ENCODE measurements at places on chromosomes 4 and X. TPM values are rescaled to one million over a fixed set of nuclear protein-coding genes. Genes with fewer than 3 reads are reported as not detected.

Gene HSD17B13
- total RNA-seq: 1.5 TPM

Gene SRPX2
- total RNA-seq: 10.4 TPM

Gene ARHGAP24
- 32.5 TPM for total RNA-seq

Gene DAPP1
- 5.7 TPM for total RNA-seq

Gene EPGN
- 7.8 TPM for total RNA-seq

Gene MTCP1
- 24.9 TPM for total RNA-seq

Gene KLHL34
- total RNA-seq: 0.20 TPM

Gene FAM149A
- 20.4 TPM for total RNA-seq

Gene ADGRG2
- total RNA-seq: 4.5 TPM
